ENCODE measurements at places on chromosomes 16 and 17.
A peak's percentile ranks its signal among the peaks of the same experiment; 100 is the strongest.

DNA sequence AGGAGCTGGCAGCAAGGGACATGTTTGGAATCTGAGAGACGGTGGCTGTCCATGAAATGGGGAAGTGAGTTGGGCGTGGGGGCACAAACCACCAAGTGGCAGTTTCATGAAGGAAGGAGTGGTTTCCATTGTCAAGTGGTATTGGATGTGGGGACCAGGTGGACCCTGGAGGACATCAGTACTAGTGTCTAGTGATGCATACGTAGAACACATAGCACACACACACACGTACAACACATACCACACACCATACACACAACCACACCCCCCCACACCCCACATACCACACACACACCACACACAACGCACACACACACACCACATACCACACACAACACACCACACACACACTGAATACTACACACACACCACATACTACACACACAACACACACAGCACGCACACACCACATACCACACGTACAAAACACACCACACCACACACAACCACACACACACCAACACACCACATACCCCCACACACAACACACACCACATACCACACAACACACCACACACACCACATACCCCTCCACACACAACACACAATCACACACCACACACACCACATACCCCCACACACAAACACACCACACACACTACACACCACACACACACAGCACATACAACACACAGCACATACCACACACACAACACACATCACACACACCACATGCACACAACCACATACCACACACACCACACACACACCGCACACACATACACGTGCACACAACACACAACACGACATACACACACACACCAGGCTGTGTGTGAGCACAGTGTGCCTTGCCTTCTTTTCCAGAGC lies 41.1 kb upstream of the GSE1 start:
- no peak for DNase-seq

DNA sequence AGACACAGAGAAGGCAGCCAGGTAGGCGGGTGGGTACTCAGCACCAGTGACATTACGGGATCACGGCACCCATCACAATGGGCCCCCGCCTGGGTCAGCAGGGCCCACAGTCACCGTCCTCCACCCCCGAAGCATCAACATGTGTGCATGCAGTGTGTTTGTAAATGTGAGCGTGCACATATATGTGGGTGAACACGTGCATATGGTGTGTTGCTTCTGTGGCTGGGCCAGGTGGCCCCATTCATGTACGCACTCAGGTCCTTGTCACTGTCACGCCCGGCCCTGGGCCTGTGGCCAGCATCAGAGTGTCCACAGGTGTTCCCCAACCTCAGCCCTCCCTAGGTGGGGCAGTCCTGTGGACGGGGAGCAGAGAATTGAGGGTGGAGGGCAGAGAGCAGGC lies 37.1 kb downstream of the TNFRSF13B start:
- DNase-seq, result no peak

DNA sequence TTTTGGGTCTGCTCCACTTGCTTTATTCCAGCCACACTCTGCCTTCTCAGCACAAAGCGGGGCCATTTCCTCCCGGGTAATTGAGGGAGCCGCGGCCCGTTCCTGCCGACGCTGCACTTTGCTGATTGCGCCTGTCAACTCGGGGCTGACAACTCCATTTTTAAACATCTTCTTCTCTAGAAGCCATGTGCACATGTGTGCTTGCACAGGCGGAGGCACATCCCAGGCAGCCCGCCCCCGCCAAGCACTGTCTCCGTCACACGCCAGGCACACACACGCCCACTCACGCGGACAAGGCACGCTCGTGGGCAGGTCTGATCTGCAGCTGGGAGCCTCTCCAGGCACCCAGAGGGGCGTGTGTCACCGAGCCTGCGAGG lies 63.2 kb downstream of the ENGASE start:
- no peak for DNase-seq

- no peak for DNase-seq
Observed at GRCh38 chr17:58913552-58913951, 157.9 kb downstream of the PPM1E start.

DNA sequence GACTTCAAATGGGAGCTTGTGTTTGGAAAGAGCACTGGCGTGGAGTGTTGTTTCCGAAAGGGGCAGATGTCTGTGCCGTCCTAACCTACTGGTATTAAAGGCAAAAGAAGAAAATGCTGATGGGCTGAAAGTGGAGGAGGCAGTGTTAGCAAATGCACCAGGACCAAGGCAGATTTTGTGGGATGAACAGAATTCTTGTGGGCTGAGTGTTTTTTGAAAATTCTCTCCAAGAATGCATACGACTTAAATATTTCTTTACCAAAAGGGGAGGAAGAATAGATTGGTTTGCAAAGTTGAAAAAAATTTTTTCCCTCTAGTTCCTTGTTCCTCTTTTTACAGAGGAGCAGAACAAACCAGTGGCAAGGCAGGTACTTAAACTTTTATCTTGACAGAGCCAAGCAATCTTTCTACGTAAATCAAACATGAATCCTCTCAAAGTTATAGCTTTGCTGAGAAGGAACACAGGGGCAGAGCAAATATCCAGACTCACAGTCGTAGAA lies 16.8 kb downstream of the MARCHF10 start:
- DNase-seq, result no peak

GRCh38 chr17:78432226-78433012 lies 54.0 kb downstream of the PGS1 start:
- DNase-seq, result no peak

DNA sequence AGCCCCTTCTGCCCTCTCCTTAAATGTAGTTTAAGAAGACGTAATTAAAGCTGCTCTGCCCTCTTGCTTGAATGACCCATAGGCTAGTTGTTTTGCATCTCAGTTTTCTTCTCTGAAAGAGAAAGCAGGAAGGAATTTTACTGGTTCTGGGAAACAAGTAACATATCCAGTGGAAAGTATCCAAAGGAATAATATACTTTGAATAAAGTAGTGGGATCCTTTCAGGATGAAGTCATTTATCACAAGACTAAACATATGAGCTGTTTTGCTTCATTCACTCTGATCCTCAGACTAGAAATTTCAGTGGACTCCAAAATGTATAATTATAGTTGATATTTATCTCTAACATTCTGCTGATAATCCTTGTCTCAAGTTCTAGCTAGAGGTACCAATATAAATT lies 1297.6 kb upstream of the GOT2 start:
- no peak for DNase-seq

DNA sequence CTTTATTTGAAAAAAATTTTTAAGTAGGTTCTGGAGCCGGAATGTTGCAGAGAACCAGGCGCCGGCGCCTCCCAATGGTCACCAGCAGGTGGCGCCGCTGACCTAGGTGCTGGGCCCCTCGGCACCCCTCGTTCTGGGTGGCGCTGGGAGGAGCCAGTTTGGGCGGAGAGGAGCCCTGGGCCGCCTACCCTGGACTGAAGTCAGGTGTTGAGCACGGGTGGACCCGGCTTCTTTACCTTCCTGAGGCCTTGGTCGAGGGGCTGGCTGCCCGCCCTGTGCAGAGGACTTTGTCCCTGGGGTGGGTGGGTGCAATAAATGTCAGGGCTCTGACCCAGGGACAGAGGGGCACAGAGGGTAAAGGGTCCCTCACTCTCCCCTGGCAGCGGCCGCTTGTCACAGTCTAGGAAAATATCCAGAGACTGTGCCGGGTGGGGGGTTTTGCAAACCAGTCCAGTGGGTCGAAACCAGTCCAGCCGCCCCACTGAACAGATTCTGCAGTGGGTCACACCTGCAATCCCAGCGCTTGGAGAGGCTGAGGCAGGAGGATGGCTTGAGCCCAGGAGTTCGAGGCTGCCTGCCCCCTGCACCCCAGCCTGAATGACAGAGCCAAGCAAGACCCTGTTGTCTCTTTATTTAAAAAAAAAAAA lies 30.1 kb upstream of the TNFRSF13B start:
- DNase-seq, result peak; percentile 24

- no peak for DNase-seq
Observed at GRCh38 chr17:1354030-1354429, 46.0 kb downstream of the YWHAE start.

- DNase-seq, result no peak
Observed at GRCh38 chr17:13429201-13429600, 172.5 kb downstream of the HS3ST3A1 start.
